ENCODE measurements at places on chromosomes 12 and 14. TPM values are rescaled to one million over a fixed set of nuclear protein-coding genes. Genes with fewer than 3 reads are reported as not detected.

GRCh38 chr12:55653031-55653430 lies 16.3 kb downstream of the OR10P1 start:
- no peak for DNase-seq

DNA sequence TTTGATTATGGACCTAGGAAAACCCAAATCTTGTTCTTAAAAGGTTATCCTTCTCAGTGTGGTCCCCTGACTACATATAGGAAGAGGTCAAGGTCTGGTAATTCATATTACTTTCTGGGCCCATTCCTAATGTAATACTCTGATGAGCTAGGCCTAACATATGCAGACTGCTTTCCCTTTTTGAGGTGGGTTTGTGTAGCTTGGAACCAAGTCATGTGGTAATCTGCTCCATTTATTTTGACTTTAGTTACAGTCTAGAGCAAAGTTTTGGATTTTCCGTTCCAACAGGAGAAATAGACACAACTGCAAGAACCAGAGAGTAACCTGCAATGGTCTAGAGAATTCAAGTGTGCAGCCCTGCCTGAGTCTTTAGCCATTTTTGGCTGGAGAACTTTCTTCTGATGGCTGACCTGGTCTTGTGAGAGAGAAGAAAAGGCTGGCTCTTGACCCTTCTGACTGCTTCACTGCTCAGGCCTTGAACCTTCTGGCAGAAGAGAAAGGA lies 22.5 kb downstream of the TTC6 start:
- DNase-seq, result no peak

DNA sequence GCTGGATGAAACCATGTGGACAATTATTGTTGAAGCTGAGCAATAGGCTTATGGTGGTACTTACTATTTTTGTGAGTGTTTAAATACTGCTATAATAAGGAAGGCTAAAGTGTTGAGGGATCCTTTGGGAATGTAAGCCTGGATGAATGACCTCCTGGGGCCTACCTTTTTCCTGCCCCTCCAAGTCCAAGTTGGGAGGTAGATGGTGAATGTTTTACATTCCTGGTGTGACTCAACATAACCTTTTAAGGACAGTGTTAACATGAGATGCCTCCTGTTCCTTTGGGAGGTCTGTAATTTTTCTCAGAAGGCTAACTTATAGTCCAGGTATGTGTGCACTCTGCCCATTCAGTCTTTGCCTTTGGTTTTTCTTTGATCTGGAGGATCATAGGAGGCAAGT lies 315.9 kb downstream of the NRXN3 start:
- no peak for DNase-seq

- no peak for DNase-seq
Measured at GRCh38 chr12:84636801-84637290, 275.8 kb downstream of the SLC6A15 start.

DNA sequence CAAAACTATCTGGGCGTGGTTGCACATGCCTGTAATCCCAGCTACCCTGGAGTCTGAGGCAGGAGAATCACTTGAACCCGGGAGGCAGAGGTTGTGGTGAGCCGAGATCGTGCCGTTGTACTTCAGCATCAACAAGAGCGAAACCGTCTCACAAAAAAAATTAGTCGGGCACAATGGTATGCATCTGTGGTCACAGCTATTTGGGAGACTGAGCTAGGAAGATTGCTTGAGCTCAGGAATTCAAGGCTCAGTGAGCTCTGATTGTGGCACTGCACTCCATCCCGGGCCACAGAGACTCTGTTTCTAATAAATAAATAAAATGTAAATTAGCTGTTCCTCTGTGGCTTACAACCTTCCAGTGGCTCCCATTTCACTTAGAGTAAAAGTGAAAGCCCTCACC lies 28.0 kb downstream of the RCOR1 start:
- no peak for DNase-seq

GRCh38 chr12:66832997-66833396 lies 154.1 kb upstream of the GRIP1 start:
- no peak for DNase-seq

The PPP4R4 gene
- total RNA-seq, result 8.7 TPM

The SSTR1 gene
- total RNA-seq, result not detected
